Spinal cord (tissue), 10 donors: ENCODE measurements at places on chromosomes 16 and 17. TPM values are rescaled to one million over a fixed set of nuclear protein-coding genes. Genes with fewer than 3 reads are reported as not detected.

The MARVELD3 gene
- polyA plus RNA-seq: 1.0 TPM

The HSD17B2 gene
- polyA plus RNA-seq: 0.48 TPM

The PIK3R5 gene
- 2.7 TPM for polyA plus RNA-seq

The ZG16 gene
- polyA plus RNA-seq: 0.05 TPM

The OTOP2 gene
- not detected for polyA plus RNA-seq

The CCL3 gene
- 16.0 TPM for polyA plus RNA-seq

The SEPTIN12 gene
- polyA plus RNA-seq: 1.00 TPM

DNA sequence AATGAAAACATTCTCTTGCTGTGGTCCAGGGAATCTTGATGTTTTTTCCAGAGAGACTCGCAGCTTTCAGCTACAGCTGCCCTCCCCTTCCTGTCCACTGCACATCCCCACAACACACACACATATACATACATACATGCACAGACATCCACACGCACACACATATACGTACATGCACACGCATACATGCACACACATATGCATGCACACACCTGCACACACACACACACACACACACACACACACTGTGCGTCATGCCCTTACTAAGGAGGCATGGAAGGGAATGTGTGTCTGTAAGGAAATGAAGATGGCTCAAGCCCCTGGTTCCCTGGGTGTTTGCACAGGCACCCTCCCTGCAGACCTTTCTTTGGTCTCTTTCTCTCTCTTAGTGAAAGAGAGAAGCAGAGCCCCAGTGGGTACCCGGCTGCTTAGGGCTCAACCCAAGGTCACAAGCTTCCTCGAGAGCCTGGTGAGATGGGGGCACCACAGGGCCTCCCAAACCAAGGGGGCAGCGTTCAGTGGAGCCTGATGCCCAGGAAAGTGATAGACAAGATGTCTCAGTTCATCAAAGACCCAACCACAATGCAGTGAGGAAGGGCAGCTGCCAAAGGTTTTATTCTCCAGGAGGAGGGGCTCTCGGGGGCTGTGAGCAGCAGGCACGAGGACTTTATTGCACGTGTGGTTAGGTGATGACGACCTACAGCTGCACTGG lies 33.3 kb downstream of the TNFRSF13B start:
- DNase-seq: no peak

DNA sequence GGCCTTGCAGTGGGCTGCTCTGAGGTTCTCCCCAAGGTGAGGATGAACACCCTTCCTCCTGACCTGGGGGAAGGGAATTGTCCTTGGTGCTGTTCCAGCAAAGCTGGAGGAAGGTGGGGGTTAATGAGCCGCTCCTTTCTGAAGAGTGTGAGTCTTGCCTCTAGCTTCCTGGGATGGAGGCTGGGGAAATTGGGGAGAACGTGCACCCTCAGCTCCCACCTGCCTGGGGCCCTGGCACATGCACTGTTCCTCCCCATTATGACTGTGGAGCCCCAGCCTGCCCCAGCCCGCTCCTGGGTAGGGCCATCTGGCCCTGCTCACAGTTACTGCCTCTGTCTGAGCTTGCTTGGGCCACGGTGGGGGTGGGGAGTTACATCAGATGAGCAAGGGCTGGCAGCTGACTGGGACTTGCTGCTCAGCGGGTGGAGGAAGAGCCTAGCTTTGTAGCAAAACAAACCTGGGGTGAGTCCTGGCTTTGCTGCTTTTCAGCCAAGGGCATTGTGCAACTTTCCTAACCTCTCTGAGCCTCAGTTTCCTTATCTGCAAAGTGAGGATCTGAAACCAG lies 11.1 kb downstream of the TNS4 start:
- DNase-seq: no peak

DNA sequence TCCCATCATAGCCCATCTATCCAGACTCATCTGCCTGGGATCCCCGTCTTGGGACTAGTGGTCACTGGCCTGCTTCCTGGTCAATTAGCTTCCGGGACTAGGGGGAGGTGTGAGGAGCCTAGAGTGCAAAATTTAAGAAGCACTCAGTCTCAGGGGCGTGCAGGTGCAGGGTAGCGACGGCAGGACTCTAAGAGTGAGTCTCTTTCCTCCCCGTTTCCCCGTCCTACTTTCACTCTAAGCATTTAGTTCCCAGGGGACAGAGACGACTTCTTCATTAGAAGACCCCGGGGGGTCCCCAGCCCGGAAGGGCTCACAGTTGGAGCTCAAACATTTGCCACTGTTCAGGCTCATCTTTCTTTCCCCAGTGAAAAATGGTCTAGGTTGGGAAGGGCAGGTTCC lies 677 bp upstream of the ZNHIT3 start:
- DNase-seq: no peak
